ENCODE measurements at places on chromosomes 3 and 15. TPM values are rescaled to one million over a fixed set of nuclear protein-coding genes. Genes with fewer than 3 reads are reported as not detected.

The ZCWPW2 gene
- total RNA-seq: not detected

The KLHL40 gene
- not detected for total RNA-seq

- no peaks in the 10 kb centered on the region for H3K36me3 ChIP-seq
- H3K4me3 ChIP-seq: no peak overlapping the region
- H3K27ac ChIP-seq: no peak overlapping the region
- DNase-seq: no peak
- H3K27me3 ChIP-seq: no peaks in the 10 kb centered on the region
- peaks cover 8% of the 10 kb centered on the region for H3K4me1 ChIP-seq
Observed at GRCh38 chr3:57972531-57973111, 35.6 kb upstream of the FLNB start.

The HIGD2B gene
- total RNA-seq: not detected

GRCh38 chr15:56919609-56920366, 1.3 kb downstream of the TCF12 start:
- H3K4me1 ChIP-seq: peaks cover 30% of the 10 kb centered on the region
- DNase-seq: peak; percentile 46
- peaks cover 26% of the 10 kb centered on the region for H3K36me3 ChIP-seq
- no peaks in the 10 kb centered on the region for H3K27me3 ChIP-seq

- H3K4me1 ChIP-seq: no peaks in the 10 kb centered on the region
- H3K27me3 ChIP-seq: no peaks in the 10 kb centered on the region
- no peak overlapping the region for H3K4me3 ChIP-seq
- no peak for DNase-seq
- no peaks in the 10 kb centered on the region for H3K36me3 ChIP-seq
Observed at GRCh38 chr3:31027191-31027761, 132.8 kb upstream of the GADL1 start.

The CFAP100 gene
- not detected for total RNA-seq

The SLC24A5 gene
- not detected for total RNA-seq

The RASL12 gene
- not detected for total RNA-seq

DNA sequence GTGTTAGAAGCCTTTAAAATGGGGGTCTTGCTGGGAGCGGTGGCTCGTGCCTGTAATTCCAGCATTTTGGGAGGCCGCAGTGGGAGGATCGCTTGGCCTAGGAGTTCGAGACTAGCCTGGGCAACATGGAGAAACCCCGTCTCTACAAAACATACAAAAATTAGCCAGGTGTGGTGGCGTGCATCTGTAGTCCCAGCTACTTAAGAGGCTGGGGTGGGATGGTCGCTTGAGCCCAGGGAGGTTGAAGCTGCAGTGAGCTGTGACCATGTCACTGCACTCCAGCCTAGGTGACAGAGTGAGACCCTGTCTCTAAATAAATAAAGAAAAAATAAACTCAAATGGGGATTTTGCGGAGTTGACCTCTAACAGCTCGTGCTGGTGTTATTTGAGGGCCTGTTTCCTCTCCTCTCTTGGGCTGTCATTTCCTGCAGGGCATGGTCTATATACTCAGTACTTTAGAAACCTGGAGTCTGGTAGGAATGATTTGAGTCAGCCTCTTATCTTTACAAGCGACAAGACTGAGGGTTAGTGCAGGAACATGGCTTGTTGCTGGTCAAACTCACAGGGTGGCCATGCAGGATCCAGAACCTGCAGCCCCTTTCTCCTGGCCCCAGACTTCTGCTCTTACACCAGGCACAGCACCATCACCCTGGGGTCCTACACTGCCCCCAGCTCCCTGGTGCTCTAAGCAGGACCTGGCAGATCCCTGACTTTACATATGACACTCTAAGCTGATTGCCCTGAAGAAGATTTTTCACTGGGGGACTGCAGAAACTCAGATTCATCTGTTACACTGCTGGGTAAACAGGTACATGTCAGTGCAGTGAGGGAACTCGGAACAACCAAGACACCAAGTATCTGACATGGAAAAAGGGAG, 15.1 kb downstream of the EHD4 start:
- DNase-seq: no peak
- H3K4me3 ChIP-seq: no peak overlapping the region
- H3K36me3 ChIP-seq: peaks cover 27% of the 10 kb centered on the region

GRCh38 chr15:27037501-27037900, 66.5 kb downstream of the GABRG3 start:
- H3K27me3 ChIP-seq: no peaks in the 10 kb centered on the region
- H3K27ac ChIP-seq: no peak overlapping the region
- DNase-seq: no peak
- H3K36me3 ChIP-seq: no peaks in the 10 kb centered on the region
- H3K4me3 ChIP-seq: no peak overlapping the region

DNA sequence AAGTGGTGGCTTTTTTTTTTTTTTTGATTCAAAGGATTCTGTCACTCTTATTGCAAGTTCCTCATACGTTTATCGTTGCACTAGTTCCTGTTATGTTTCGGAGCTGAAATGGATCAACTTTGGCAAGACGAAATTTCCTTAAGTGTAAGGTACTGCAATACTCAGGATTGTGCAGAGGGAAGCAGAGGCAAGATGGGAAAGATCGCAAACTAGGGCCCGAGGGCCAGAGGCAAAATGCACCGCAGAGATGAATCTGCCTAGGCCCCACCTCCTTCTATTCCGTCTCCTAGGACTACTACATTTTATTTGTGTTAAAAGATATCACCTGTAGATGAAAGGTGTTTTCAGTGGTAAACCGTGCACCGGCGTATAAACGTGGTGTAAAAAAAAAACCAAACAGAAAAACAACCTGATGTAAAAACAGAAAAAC, 331 bp downstream of the RNU6-1 start:
- peak overlapping the region; percentile 93 for H3K27ac ChIP-seq
- peak; percentile 46 for DNase-seq

DNA sequence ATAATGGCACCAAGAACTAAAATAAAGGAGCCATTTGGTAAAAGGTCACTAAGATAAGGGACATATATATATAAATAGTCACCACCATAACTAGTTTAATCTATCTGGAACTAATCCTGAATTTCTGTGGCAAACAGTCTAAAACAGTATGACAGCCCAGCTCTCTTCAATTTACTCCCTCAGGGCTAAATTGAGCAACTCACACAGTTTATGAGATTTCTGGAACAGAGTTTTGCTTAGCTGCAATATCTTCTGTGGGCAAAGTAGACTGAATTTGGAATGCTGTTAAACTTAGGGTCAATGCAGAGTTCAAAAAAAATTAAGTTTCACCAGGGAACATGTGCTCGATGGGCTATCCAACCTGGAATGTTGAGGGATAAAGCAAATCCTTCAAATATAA, 70.1 kb upstream of the VEPH1 start:
- peaks cover 2% of the 10 kb centered on the region for H3K4me1 ChIP-seq
- no peak overlapping the region for H3K4me3 ChIP-seq
- H3K27ac ChIP-seq: no peak overlapping the region
- no peak for DNase-seq

DNA sequence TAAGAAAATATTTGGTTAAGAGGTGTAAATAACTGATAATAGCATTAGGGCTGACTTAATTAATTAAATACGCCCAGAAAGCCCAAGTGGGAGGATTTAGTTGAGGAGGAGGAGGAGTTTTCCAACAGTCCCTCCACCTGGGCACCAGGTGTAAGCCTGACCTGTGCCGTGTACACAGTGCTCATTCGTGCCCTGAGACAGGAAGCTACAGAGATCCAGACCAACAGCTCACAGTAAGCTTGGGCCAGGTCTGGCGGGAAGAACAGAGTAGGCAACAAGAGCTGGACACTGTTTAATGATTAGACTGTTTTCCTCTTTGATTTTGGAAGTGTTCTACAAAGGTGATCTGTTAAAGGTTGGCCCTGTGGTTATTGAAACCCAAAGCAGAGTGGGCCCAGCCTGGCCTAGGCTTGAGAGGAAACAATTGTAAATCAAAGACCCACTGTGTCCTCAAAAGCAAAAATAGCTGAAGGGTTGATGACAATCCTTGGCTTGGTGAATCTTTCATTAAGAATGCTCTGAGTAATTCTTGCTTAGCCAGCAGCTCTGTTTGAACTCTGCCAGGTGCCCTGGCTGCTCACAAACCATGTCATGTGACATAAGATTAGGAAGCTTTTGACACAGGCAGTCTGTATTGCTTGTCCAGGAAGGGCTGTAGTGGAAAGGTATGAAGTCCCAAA, 13.8 kb downstream of the SQOR start:
- H3K27me3 ChIP-seq: no peaks in the 10 kb centered on the region
- no peak for DNase-seq
- H3K27ac ChIP-seq: peak overlapping the region; percentile 44
- peaks cover 29% of the 10 kb centered on the region for H3K36me3 ChIP-seq

DNA sequence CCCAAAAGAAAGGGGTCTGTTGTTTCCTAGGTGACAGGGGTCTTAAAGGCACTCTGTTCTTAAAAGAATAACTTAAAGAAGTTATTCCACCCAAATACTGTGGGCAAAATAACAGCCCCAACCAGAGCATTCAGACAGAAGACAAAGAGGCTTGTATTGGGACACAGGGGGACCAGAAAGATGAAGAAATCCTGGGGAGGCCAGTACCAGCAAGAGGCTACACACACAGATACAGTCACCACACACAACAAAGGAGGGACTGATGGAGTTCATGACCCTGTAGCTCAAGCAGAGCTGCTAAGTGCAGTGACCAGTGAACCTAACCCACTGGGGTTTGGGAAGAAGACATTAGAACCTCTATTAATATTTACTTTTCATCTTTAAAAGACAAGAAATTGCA, 59.0 kb downstream of the MTHFS start:
- peaks cover 21% of the 10 kb centered on the region for H3K36me3 ChIP-seq
- H3K4me1 ChIP-seq: peaks cover under 1% of the 10 kb centered on the region
- H3K4me3 ChIP-seq: no peak overlapping the region
- DNase-seq: no peak

GRCh38 chr3:150254309-150254708, 153.8 kb upstream of the TSC22D2 start:
- DNase-seq: no peak
- H3K27ac ChIP-seq: no peak overlapping the region
- H3K36me3 ChIP-seq: no peaks in the 10 kb centered on the region
- no peak overlapping the region for H3K4me3 ChIP-seq

The ADGRG7 gene
- total RNA-seq: not detected

The WDR93 gene
- total RNA-seq: not detected

The SNX1 gene
- total RNA-seq: 108 TPM

The C2CD4A gene
- total RNA-seq: not detected

- H3K27me3 ChIP-seq: no peaks in the 10 kb centered on the region
- H3K27ac ChIP-seq: peak overlapping the region; percentile 72
- H3K4me1 ChIP-seq: peaks cover 70% of the 10 kb centered on the region
- peak overlapping the region; percentile 15 for H3K4me3 ChIP-seq
Observed at GRCh38 chr15:31488437-31489204, 162.0 kb downstream of the KLF13 start.

The ITIH1 gene
- not detected for total RNA-seq

- H3K36me3 ChIP-seq: peaks cover 29% of the 10 kb centered on the region
- no peak overlapping the region for H3K27ac ChIP-seq
- H3K4me3 ChIP-seq: no peak overlapping the region
- H3K27me3 ChIP-seq: no peaks in the 10 kb centered on the region
- no peak for DNase-seq
- H3K4me1 ChIP-seq: peaks cover 28% of the 10 kb centered on the region
Observed at GRCh38 chr3:48963591-48963990, 26.4 kb upstream of the P4HTM start.

The ZNF385D gene
- not detected for total RNA-seq

- H3K36me3 ChIP-seq: no peaks in the 10 kb centered on the region
- no peak for DNase-seq
- no peak overlapping the region for H3K4me3 ChIP-seq
- no peaks in the 10 kb centered on the region for H3K4me1 ChIP-seq
- H3K27me3 ChIP-seq: no peaks in the 10 kb centered on the region
Observed at GRCh38 chr3:178117641-178118040, 418.6 kb upstream of the KCNMB2 start.

The CD276 gene
- not detected for total RNA-seq

DNA sequence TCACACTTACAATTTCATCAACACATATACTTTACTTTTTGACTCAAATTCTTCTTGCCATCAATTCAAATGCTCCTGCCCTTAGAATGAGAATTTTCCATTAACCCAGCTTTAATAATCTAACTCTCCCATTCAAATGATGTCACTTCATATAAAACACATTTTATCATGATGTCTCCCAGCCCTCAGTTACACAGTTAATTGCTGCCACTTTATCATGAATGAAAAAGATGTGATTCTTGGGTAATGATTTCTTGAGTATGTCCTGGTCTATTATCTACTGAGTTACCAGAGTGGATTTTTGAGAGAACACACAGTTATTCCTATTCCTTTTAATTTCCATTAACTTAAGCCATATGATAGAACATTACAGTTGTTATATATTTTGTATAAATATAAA, 7.6 kb downstream of the AGTR1 start:
- no peaks in the 10 kb centered on the region for H3K27me3 ChIP-seq
- no peaks in the 10 kb centered on the region for H3K36me3 ChIP-seq
- no peak overlapping the region for H3K4me3 ChIP-seq
- DNase-seq: no peak
- no peaks in the 10 kb centered on the region for H3K4me1 ChIP-seq

- H3K4me1 ChIP-seq: no peaks in the 10 kb centered on the region
- no peaks in the 10 kb centered on the region for H3K36me3 ChIP-seq
- DNase-seq: no peak
- no peak overlapping the region for H3K27ac ChIP-seq
- no peaks in the 10 kb centered on the region for H3K27me3 ChIP-seq
Observed at GRCh38 chr15:87354661-87355410, 901.7 kb downstream of the NTRK3 start.

GRCh38 chr3:99508191-99508590, 130.2 kb upstream of the COL8A1 start:
- no peaks in the 10 kb centered on the region for H3K27me3 ChIP-seq
- no peak overlapping the region for H3K27ac ChIP-seq
- H3K36me3 ChIP-seq: no peaks in the 10 kb centered on the region
- no peak overlapping the region for H3K4me3 ChIP-seq

DNA sequence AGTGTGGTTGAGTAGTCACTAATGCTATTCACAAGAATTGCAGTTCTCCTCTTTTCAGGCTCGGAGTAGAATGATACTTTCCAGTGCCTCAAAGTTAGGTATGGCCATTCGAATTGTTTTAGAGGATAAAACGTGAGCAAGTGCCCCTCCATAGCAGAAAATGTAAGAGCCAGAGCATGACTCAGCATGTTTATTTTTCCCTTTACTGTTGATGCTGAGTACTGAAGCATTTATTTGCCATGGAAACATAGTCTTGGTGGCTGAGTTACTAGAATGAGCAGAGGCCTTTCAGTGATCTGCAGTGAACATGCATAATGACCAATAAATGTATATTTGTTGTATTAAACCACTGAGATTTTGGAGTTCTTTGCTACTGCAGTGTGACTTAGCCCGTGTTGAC, 540.6 kb downstream of the NLGN1 start:
- no peaks in the 10 kb centered on the region for H3K27me3 ChIP-seq
- H3K4me1 ChIP-seq: no peaks in the 10 kb centered on the region
- H3K4me3 ChIP-seq: no peak overlapping the region
- DNase-seq: no peak
- no peaks in the 10 kb centered on the region for H3K36me3 ChIP-seq

DNA sequence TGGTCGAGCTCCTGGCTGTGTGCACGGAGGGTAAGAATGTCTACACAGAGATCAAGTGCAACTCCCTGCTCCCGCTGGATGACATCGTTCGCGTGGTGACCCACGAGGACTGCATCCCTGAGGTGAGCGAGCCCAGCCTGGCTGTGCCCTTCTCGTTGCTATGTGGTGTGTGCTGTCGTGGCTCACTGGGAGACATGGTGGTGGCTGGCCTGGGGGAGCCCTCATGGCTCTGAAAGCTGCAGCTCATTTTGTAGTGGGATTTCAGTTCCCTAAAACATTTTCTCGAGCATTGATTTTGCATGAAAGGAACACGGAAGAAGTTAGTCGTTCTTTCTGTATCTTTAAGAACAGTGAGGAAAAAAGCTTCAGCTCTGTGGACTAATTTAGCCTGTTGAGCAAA, 200.5 kb downstream of the ITPR1 start:
- no peak for DNase-seq
- peaks cover 44% of the 10 kb centered on the region for H3K36me3 ChIP-seq
- peaks cover 7% of the 10 kb centered on the region for H3K4me1 ChIP-seq
- no peaks in the 10 kb centered on the region for H3K27me3 ChIP-seq
- H3K27ac ChIP-seq: no peak overlapping the region
